Neuronal stem cell (in vitro differentiated cells): ENCODE measurements at places on chromosomes 7 and 10.

GRCh38 chr7:41298409-41298808, 404.5 kb downstream of the INHBA start:
- no peak for DNase-seq

- DNase-seq: no peak
Observed at GRCh38 chr10:97466755-97467154, 20.8 kb downstream of the ZDHHC16 start.

DNA sequence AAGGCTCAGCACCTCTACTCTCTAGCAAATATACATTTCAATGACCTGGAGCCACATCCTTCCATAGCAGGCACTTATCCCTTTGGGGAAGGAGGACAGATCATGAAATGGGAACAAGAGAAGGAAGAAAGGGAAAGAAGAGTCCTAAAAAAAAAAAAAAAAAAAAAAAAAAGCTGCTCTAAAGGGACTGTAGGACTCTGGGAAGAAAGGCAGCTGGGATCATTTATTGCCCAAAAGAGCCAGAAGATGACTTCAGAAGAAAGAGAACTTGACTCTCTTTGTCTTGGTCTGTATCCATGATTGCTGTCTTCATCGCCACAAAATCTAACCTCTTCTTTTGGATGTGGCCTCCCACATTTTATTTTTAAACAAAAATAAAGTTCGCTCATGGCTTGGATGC, 203.6 kb upstream of the CELF2 start:
- no peak for DNase-seq

DNA sequence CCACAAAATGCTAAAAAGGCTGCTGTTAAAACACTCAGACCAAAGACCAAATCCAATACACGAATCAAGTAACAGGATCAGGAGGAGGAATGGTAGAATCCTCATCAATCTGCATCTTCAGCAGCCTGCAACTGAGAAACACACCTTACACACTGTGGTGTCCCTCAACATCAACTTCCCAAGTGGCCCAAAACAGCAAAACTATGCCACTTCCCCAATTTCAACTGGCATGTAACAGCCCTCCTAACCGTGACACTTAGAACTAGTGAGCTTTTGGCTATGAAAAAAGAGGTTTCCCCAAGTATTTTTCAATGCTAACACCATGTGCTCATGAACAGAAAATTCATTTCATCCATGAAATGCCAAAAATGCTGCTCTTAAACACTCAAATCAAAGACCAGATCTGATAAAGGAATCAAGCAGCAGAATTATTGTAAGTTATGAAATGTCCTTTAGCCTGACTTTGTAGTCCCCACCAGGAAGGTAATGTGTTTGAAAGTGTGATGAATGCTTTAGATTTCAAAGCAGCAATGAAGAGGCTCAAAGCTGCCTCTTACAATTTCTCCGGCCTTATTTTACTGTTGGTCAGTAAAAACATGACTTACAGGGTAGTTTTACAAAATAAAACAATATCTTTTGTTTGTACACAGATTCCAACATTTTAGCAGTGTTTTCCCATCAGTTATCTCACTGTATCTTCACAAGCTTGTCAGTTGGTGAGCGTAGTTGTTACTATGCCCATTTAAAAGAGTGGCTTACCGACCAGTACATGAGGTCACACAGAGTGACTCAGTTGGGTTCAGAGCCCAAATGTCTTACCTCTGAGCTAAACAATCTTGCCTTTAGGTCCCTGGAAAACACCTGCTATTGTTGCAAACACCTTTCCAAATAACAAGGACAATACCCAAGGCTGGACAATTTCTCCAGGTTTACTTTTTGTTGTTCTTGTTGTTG, 65.7 kb upstream of the ASAH2 start:
- no peak for DNase-seq
